G401 (cell line): ENCODE measurements at places on chromosomes 12 and 14. TPM values are rescaled to one million over a fixed set of nuclear protein-coding genes. Genes with fewer than 3 reads are reported as not detected.

GRCh38 chr12:106084014-106084671 is 54.6 kb downstream of the NUAK1 start:
- DNase-seq = peak; percentile 44

DNA sequence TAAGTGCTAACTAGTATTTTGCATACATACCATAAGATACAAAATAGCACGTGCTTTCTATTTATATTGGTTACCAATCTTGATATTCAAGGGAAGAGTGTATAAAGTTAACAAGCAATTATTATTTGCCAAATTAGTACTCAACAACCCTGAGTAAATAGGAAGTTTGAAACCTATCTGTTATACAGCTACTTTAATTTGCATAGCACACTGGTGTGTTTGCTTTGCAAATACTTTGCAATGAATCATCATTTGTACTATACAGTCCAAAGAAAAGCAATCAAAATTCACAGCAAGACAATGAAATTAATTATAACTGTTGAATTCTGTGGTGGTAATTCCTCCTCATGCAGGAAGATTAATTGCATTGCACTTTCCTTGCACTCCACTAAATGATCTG is 469.1 kb downstream of the PRKD1 start:
- DNase-seq = no peak

GRCh38 chr14:48086516-48086915 is 411.1 kb upstream of the MDGA2 start:
- no peak for DNase-seq

DNA sequence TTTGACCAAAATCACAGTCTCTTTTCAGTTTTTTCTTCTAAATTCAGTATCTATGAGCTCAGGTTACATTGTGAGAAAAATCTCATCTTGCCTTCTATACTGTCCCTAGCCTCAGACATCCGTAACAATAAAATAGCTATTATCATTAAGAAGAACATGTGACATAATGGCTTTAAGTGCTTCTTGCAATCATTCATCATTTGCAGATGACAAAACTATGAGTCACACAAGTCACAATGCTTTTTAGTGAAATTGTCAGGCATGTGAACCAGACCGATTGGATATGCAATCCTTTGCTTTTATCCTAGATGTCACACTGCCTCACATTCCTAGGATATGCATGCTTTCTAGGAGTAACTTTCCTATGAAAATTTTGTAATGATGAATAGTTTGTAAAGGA is 313.1 kb downstream of the SLC6A15 start:
- DNase-seq = no peak

DNA sequence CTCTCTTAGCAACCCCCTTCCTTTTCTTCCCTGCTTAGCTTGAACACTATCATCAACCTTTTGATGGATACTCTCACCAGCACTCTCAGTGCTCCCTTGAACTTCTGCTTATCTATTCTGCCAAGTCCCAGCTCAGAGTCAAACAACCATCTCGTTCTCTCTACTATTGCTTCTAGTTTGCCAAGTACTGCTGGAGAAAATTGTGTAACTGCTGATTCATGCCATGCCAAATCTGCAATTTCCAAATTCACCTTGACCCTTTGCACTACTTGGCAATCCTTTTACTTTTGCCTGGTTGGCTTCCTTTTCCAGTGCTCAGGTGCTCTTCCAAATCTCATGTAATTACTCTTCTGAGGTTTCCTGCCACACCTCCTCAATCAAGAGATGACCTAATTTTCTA is 2.8 kb upstream of the CCDC196 start:
- DNase-seq = no peak

DNA sequence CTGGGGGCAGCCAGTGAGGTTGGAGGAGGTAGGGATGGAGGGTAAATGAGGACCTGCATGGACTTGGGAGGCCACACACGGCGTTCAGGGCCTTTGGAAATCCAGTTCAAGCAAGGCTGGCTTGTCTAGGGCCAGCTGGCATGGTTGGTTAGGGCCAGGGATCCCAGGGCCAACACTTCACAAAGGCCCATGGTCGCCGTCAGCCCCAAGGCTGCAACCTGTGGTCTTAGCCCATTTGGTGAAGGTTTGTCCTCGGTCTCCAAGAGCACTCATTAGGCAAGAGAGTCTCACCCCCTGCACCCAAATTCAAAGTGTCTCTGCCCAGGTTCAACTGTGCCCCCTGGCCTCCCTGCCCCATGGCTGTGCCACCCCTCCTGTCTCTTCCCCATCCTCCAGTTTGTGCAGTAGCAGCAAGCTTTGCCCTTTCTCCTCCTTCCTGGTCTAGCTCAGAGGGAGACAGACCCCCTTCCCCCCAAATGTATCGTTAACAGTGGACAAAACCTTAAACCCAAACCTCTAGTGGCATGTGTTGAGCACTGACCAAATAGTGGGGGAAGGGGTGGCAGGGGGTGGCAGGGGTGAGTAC is 94.1 kb downstream of the NINJ2 start:
- DNase-seq = no peak

DNA sequence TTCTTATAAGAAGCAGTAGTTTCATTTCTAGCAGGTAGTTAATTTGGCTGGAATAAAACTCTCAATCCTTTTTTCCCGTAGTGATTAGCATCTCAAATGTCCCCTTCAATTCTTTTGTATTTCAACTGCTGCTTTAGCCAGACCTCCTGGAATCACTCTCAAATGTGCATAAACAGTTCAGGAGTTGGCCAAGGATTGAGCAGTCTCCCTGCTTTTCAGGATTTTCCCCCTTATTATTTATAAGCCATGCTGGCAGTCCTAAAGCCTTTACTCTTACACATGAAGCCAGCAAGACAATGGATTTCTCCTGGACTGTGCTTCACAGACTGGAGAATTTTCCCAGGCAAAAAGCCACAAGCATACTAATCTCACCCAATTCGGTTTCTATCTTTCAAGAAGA is 950.1 kb downstream of the VRK1 start:
- DNase-seq = no peak

DNA sequence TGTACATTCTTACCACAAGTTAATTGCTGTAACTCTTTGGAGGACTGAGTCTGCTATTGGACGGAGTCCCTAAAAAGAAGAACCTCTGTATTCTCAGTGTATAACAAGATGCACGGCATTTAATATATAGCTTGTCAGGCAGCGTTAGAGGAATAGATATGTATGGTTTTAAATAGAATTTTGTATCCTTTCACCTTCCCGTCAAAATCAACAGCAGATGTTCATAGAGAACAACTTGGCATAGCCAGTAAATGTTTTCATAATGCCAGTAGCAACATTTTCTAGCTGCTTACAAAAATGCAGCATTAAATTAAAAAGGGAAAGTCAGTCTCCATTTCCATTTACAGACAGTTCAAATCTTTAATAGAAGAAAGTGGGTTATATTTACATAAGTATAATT is 6.8 kb downstream of the SCYL2 start:
- DNase-seq = peak; percentile 24

DNA sequence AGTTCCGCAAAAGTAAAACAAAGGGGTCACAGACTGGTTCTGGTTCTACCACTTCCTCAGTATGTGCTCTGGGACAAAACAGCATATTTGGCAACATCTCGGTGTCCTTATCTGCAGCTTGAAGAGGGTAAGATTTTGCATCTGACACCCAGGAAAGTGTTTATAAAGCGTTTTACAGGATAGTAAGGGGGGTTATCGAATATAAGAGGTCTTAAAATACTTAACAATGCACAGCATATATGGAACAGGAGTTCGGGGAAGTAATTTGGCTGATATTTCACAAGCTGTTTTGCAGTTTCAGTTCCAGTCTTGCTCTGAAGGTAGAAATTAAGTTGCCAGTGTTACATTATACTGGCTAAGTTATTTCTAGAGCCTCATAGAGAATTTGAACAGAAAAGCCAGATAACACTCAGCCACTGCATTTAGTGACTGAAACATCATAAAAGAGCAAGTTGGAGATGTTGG is 904 bp upstream of the MAP4K5 start:
- DNase-seq = peak; percentile 47

GRCh38 chr14:54396183-54396492 is 669 bp upstream of the CDKN3 start:
- DNase-seq = no peak

DNA sequence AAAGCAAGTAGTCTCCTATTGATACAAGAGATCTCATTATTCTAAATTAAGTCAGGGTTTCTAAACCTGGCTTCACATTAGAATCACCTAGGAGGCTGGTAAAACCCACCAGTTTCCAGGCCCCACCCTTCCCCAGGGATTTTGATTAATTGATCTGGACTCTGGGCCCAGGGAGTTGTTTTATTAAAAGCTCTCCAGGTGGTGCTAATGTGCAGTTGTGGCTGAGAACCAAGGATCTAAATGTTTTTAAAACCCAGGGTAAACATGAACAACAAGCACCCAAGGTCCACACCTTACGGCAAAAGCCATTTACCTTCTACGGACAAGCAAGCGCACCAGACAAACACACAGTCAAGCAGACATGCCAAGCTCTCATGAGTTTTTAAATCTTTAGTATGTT is 73.9 kb downstream of the SLC2A13 start:
- no peak for DNase-seq

GRCh38 chr14:24307575-24308341 is at the start of gene CIDEB:
CIDEB (minus strand) TSS chr14:24307977; CDS start chr14:24307858, 119 bp downstream.
- peak; percentile 70 for DNase-seq

DNA sequence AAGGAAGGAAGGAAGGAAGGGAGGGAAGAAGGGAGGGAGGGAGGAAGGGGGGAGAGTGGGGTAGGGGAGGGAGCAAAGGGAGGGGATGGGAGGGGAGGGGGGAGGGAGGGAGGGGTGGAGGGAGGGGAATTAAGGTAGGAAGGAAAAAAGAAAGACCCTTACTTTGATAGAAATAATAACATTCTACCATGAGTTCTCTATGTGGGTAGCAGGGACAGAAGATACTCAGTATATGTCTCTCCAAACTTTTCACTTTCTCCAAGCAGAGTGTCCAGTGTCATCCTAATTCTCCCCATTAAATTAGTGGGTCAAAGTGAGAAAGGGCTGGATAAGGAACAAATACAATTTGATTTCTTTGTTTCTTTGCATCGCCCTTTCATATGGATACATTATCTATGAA is 553.4 kb upstream of the USP15 start:
- no peak for DNase-seq

GRCh38 chr14:36524874-36525745 is 5.1 kb upstream of the NKX2-1 start:
- DNase-seq = peak; percentile 10

- peak; percentile 37 for DNase-seq
Observed at GRCh38 chr12:7934889-7935492, 996 bp downstream of the SLC2A3 start.

Gene FGF23
- total RNA-seq = not detected in 2 replicates

Gene NRXN3
- total RNA-seq = not detected in 2 replicates

Gene TIMELESS
- 33.3 and 37.4 TPM in 2 replicates for total RNA-seq
